ENCODE measurements at places on chromosomes 12 and 14.

DNA sequence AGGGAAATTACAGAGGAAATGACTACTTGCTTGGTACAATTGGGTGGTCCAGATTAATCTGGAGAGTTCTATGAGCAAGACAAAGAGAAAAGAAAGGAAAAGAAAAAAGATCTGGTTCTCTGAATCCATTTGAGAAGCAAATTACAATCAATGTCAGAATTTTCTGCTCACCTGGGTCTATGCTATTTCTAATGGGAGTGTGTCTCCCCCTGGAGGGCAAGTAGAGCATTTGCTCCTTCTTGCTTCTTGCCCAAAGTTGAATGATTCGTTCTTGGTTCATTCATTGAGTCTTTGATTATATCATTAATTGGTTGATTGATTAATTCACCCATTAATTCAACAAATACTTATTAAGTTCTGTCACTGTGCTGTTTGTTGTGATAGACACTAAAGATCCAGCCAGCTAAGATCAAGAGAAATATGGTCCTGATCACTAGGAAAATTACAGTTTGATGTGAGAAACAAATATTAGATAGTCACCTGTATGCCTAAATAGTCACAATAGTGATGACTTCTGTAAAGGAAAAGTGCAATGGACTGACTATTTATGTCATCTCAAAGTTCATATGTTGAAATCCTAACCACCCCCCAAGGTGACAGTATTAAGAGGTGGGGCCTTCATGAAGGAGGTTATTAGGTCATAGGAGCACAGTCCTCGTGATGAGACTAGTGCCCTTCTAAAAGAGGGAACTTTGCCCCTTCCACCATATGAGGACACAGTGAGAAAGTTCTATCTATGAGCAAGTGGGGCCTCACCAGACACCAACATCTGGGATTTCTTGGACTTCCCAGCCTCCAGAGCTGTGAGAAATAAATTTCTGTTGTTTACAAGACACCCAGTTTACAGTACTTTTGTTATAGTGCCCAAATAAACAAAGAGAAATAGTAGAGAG, 8.0 kb upstream of the ASB8 start:
- DNase-seq: peak; percentile 61

GRCh38 chr14:35047976-35048513, 2.0 kb downstream of the FAM177A1 start:
- DNase-seq: no peak

GRCh38 chr12:6547987-6548386, 7.9 kb downstream of the IFFO1 start:
- DNase-seq: no peak

DNA sequence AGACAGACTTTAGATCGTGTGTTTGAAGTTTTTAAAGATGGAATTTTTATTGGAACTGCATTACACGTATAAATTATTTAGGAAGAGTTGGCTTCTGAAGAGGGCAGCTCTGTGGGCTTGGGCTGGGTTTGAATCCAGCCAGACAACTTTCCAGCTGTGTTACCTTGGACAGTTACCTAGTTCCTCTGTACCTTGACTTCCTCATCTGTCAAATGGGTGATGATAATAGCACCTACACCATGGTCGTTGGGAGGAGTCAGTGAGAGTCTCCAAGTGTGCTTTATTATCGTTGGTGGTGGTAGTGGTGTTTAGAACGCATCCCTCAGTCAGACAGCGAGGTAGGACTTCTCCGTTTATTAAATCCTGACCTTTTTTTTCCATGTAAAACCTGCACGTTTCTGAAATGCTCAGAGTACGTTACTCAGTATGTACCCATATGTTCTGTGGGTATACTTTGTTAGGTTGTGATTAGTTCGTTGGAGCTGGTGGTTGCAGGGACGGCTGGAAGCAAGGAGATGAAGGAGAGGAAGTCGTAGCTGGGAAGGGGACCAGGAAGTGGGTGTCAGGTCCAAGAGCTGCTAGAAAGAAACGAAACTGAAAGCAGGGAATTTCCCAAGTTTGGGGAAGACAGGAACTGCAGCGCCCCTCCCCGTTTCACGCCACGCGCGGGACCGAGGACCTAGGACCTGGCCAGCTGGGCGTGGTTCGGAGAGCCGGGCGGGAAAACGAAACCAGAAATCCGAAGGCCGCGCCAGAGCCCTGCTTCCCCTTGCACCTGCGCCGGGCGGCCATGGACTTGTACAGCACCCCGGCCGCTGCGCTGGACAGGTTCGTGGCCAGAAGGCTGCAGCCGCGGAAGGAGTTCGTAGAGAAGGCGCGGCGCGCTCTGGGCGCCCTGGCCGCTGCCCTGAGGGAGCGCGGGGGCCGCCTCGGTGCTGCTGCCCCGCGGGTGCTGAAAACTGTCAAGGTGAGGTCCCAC, at the start of gene OAS3:
OAS3 (plus strand) TSS at position 734 of the 979 bp plus-strand sequence; CDS start at position 791, 57 bp downstream.
- peak; percentile 73 for DNase-seq

GRCh38 chr14:65134651-65135579, 32.6 kb upstream of the MAX start:
- no peak for DNase-seq

GRCh38 chr12:107938446-107938845, 163.9 kb downstream of the ASCL4 start:
- DNase-seq: no peak

DNA sequence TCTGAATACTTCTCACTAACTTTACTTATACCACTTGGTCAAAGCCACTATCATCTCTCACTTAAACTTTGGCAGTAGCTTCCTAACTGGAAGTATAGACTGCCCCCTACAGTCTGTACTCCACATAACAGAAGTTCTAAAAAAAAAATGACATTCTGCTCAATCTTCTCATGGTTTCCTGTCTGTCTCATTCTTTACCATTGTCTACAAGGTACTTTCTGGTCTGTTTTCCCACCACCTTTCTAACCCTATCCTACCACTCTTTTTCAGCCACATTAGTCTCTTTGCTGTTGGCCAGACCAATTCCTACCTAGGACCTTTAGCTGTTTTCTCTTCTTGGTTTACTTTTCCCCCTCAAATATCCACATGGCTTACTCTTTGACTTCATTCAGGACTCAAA, 14.7 kb downstream of the CPSF6 start:
- DNase-seq: no peak

DNA sequence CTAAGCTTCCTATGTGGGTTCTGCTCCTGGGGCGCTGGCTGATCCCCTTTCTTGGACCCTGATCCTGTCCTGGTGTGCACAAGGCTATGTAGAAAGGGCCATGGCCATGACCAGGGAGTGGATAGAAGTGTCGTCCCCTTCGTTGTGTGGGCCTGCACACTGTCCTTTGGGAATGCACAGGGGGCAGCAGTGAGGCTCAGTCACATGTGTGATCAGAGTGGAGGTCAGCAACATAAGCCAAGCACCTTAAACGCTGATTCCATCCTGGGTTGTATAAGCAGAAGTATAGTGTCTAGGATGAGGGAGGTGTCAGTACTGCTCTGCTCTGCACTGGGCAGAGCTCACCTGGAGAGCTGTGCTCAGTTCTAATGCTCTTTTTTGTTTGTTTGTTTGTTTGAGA, 48.4 kb downstream of the ESRRB start:
- no peak for DNase-seq

- DNase-seq: no peak
Measured at GRCh38 chr14:82911930-82912329, 1378.3 kb upstream of the SEL1L start.

DNA sequence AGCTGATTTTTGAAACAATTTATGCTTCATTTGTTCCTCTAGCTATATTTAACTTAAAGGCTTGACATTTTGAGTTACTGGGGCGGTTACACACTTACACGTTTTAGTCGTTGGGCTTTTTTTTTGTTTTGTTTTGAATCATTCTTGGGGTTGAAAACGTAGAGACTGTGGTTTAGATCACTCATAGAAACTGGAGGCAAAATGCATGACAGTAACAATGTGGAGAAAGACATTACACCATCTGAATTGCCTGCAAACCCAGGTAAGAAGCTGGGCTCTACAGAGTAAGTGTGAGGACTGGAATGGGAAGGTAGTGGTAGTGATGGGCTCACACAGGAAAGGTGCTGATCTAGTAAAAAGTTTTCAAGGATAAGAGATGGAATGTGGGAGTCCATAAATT, at the start of gene CLEC2D:
CLEC2D (plus strand) TSS at position 180 of the 400 bp plus-strand sequence; CDS start at position 202, 22 bp downstream.
- DNase-seq: peak; percentile 46

All from CD8-positive, alpha-beta T cell (primary cell).